Activated CD8-positive, alpha-beta T cell treated with anti-CD3 and anti-CD28 coated beads, Interleukin-2, amount 10 ng/mL, durations not matched to agents 7 days and 5 days (primary cell): ENCODE measurements at places on chromosomes 12 and 14. TPM values are rescaled to one million over a fixed set of nuclear protein-coding genes. Genes with fewer than 3 reads are reported as not detected.

The SPIC gene
- not detected for total RNA-seq

DNA sequence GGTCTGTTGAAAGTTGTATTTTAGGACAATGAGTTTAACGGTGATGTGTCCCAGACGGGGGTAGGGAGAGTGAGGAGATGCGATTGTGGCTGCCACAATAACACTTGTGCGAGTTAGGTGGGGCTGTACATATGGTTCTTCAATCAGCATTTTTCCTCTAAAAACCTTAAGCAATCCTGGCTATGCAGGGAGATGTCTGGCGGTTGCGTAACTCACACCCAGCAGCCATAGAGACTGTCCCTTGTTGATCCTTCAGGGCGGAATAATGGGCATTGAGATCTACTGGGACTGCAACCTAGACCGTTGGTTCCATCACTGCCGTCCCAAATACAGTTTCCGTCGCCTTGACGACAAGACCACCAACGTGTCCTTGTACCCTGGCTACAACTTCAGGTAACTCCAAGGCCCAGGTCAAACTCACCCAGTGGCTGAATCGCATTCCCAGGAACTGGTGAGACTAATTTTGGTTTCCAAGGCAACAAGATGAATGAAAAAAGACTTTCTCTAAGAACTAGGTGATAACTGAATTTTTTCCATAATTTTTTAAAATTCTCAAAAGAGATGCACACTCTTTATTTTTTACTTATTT, 34.6 kb downstream of the P2RX7 start:
- no peak for DNase-seq

DNA sequence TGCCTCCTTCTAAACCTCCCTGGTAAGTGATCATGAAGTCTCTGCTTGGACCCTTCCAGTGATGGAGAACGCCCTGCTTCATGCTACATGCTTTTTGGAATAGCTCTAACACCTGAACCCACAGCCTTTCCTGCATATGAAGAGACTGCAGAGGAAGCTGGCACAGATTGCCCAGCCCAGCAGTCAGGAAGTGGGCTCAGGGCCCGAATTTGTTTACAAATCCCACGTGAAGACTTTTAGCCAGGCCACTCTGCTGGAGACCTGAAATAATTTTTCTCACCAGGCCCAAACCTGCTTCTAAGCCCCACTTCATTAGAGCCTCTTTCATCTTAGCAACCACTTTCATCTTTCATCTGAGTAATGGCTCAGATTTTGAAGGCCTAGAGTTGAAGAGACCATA, 22.9 kb downstream of the RTN1 start:
- DNase-seq: no peak

GRCh38 chr14:69153152-69153872, 393 bp upstream of the DCAF5 start:
- DNase-seq: no peak

The TMCC3 gene
- total RNA-seq: 0.18 TPM

DNA sequence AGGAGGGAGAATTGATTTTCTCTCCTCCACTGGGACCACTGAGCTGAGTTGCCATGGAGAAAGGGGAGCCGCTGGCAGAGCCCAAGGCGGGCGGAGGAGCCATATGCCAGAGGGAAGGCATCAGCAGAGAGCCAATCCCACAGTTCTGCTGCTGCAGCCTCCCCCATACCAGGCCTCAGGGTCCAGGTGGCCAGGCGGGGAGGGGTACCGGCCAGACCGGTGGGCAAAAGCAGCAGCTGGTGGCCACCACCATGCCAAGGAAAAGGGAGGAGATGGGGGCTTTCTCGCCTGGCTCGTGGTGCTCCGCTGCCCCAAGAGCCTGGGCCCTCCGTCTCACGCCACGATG, 72.8 kb downstream of the PITPNM2 start:
- no peak for DNase-seq

GRCh38 chr12:82361461-82361915, 3.2 kb downstream of the METTL25 start:
- no peak for DNase-seq

The CPNE8 gene
- 1.6 TPM for total RNA-seq

DNA sequence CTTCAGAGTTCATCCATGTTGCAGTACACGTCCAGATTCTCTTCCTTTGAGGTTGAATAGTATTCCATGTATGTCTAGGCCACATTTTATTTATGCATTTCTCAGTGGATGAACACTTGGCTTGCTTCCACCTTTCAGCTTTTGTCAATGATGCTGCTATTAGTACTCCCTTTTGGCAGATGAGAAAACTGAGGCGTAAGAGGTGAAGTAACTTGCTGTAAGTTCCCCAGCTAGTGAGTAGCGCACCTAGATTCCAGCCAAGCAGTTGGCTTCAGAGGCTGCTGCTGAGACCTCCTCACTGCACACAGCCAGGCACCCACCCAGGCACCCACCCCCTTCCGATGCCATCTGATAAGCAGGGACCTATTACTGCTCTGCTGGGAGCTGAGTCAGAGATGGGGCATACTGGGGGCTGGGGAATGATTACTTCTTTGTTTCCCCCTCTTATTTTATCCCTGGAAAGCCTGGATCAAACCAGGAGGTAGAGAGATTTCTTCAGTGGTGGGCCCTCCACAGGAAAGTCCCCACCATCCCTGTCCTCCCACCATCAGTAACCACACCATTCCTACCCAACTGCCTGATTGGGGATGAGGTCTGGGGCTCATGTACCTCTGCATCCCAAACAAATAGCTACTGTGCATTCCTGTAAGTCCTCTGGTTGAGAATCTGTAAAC, 234.6 kb downstream of the PCNX1 start:
- no peak for DNase-seq

DNA sequence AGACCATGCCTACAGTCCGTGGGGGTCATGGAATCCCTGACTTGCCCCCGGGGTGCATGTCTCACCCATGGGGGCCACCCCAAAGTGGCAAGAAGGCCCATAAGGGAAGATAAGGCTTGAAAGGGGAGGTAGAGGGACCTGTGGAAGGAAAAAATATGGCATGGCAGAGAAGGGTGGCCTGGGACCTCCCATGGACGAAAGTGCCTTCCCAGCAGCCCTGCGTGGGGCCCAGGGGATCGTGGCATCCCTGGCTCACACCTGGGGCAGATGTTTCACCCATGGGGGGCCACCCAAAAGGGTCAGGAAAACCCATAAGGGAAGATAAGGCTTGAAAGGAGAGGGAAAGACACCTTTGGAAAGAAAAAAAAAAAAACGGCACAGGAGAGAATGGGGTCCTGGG, 264.6 kb downstream of the ALG10 start:
- no peak for DNase-seq

The ALDH1L2 gene
- total RNA-seq: 0.21 TPM

DNA sequence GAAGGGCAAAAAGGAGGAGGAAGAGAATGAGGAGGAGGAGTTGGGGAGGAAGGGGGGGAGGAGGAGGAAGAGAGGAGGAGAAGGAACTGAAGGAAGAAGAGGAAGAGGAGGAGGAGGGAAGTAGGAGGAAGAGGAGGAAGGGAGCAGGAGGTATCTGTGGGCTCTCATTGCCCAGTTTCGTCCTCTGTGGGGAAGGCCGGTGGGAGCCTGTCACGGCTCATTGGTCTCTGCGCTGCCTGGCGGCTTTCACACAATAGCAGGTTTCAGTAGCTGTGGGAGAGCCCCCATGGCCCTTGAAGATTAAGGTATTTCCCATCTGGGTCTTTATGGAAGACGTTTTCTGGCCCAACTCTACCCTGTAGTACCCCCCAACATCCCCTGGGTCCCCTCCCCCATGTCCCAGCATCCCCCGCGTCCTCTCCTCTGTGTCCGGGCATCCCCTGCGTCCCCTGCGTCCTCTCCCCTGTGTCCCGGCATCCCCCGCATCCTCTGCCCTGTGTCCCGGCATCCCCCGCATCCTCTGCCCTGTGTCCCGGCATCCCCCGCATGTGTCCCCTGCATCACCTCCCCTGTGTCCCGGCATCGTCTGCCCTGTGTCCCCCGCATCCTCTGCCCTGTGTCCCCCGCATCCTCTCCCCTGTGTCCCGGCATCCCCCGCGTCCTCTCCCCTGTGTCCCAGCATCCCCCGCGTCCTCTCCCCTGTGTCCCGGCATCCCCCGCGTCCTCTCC, 278.2 kb upstream of the SFSWAP start:
- DNase-seq: no peak

GRCh38 chr12:3107071-3107583, 29.9 kb downstream of the TSPAN9 start:
- DNase-seq: no peak

DNA sequence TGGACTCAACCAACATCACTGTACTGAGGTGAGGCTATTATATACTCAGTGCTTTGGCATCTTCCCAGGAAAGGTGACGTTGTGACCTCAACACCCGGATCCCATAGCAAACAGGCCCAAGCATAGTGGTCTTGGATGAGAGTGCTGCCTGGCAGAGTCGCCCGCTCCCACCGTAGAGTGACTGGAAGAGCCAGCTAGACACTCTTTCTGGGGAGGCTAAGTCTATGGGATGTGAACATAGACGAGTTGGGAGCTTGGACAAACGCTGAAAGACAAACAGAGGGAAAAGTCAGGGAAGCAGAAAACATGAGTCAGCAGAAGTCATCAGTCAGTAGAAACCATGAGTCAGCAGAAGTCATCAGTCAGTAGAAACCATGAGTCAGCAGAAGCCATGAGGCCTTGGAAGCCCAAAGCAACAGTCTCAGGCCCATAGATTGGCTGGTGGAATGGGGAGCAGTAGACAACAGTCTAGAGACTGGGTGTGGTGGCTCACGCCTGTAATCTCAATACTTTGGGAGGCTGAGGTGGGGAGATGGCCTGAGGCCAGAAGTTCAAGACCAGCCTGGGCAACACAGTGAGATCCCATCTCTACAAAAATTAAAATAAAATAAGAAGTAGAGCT, 66.4 kb upstream of the MAP1LC3B2 start:
- DNase-seq: no peak

The SRRM4 gene
- total RNA-seq: not detected

GRCh38 chr14:36070031-36070719, 106.3 kb downstream of the PTCSC3 start:
- DNase-seq: peak; percentile 55

DNA sequence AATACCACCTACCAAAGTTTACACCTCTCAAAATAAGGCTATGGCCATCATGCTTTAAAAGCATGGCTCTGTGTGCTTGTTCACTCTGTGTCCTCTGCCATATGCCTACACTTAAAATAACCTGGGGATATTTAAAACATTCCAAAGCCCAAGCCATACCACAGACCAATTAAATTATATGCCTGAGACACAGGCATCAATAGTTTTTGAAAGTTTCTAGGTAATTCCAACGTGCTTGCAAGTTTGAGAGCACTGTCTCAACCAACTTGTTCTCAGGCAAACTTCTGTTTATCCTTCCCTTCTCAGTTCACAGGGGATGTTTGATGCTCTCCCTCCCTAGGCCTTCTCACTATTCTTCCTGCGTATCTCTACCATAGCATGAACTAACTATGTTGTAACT, 3.4 kb upstream of the FRMD6 start:
- no peak for DNase-seq

DNA sequence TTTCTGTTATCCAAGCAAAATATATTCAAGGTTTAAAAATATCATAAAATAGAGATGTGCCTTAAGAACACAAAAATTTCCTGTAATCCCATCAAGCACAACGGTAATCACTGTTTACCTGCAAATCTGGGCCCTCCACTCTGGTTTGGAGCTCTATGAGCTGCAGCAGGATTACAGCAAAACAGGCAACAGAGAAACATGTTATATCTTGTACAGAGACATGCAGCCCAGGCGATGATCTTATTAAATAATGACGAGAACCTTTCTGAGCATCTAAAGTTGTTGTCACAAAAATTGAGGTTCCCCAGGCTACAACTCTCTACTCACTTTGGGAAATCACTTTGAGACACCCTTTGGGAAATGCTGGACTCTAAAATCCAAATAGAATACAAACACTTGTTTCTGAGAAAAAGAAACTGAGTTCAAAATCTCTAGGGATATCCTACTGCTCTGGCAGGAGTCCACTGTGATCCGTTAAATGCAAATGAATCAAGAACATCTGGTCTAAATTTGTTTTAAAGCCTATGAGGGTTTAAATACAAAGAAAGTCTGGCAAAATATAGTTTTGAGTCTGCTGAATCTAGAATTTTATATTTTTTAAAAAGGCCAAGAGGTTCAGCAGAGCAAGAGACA, 36.3 kb downstream of the STON2 start:
- DNase-seq: no peak

The OSGEP gene
- total RNA-seq: 56.6 TPM

DNA sequence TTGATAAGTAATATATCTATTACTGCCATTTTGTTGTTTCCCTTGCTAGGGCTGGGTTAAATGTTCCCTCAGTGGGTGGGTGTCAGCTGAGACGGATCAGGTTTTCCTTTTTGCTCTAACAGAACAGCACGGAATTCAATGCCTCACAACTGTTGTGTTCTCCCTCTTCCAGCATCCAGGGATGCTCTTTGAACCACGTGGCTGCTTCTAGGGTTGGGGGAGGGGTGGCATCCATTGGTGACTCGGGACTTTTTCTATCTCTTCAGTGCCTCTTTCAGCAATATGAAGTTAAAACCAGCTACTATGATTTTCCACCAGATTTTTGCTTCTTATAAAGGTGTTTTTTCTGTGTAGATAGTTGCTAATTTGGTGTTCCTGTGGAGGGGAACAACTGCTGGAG, 884.9 kb upstream of the FOXG1 start:
- DNase-seq: no peak

The COCH gene
- 2.3 TPM for total RNA-seq

DNA sequence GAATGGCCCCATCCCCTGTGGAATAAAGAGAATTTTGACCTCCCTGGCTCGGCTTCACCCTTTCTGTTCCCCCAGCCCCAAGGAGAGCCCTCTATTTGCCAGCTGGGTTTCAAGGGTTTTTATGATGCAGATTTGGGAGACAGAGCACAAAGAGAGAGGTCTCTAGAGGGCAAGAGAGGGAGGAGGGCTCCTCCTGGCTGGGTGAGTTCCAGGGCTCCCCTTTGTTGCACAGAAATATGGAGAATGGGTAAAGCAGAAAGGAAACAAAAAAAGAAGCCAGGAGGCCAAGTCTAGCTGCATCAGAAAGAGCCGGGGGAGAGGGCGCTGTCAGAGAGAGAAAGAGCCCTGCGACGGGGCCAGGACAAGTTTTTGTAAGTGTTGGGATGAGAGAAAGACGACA, 319.6 kb upstream of the RTL1 start:
- no peak for DNase-seq

GRCh38 chr12:11830307-11830801, 180.9 kb downstream of the ETV6 start:
- DNase-seq: no peak

The P3H3 gene
- not detected for total RNA-seq

GRCh38 chr14:33996462-33996861, 45.6 kb upstream of the EGLN3 start:
- DNase-seq: no peak

The PRPF40B gene
- total RNA-seq: 14.4 TPM

The CCDC175 gene
- total RNA-seq: not detected

The LRCOL1 gene
- total RNA-seq: not detected

DNA sequence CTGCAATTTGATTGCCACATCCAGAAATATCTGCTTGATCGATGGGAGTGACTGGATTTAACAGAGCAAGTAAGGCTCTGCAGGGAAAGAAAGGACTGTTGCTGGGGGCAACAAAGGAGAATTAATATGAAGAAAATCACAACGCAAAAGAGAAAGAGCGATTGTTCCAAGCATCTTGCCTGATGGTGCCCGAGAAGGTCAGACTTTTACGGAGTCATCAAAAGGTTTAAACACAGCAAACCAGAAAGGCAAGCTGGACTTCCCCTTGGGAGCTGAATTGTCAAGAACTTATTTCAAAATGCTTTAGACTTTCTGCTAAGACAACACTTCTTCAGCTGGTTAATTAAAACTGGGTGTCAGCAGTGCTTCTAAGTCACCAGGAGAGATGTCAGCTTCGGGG, 791.5 kb downstream of the MED13L start:
- DNase-seq: no peak
